Peyer's patch (tissue), 4 donors: ENCODE measurements at places on chromosomes 6 and 20. TPM values are rescaled to one million over a fixed set of nuclear protein-coding genes. Genes with fewer than 3 reads are reported as not detected.

DNA sequence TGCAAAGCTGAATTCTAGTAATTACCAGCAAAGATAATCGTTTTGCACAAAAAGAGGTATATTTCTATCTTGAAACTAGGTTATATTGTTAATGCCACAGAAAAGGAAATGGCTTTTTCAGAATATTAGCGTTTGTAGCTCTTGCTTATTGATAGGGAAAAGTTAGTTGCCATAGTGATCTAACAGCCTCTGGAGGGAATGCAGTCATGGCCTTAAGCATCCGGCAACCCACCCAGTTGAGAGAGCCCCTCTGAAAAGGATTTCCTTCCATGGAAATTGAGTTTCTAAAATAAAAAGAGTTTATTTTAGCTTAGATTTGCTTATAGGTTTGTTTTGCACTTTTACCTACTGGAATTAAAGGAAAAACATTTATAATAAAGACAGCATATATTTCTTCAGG lies 224.5 kb downstream of the BCKDHB start:
- DNase-seq: no peak

DNA sequence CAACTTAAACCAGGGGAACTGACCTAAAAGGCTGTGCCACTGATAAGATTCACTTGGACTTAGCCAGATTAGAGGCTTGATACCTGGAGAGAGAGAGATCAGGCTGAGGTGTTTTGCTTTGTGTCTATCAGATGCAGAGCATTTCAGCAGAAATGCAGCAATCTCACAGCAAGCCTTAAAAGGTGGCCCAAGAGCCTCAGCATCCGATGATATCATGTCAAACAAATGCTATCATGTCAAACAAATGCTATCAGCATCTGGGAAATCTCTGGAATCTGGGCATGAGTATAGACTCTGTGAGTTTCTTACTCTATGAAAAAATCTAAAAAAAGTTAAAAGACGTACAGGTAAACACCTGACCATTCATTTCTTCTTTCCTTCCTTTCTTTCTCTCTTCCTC lies 718.9 kb downstream of the EYS start:
- DNase-seq: no peak

Gene CRISP3
- total RNA-seq: not detected

GRCh38 chr6:28117386-28118050 lies 6.9 kb upstream of the ZSCAN16 start:
- no peak for DNase-seq

DNA sequence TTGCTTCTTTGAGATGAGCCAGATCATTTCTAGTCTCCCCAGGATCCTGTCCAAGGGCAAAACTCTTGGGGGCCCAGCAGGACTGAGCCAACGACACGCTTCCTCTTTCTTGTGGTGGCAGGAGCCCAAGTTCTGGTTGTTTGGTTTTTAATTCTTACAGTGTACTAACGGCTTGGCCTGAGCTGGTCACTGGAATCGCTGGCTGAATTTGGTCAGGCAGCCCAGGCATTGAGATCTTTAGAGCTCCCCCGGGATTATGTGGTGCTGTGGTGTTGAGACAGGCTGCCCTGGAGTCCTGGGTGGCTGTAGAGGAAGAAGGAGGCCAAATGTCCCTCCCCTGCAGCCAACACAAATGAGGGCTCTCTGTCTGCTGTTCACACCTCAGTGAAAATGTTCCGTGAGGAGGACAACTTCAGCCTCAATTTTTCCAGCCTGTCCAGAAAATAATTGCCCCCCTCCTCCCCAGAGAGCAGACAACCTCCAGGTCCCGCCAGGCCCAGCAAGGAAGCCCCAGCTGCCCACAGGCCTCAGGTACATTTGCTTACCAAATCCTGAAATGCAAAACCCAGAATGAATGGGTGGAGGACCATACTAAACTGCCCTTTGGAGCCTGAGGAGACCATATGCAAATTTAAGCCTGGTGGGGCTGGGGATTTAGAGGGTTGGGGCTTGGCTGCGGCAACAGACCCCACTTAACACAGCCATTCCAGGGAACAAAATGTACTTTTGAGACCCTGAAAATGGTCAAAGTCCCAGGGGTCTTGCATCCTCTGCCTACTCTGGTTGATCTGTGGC lies 23.6 kb downstream of the BNIP5 start:
- DNase-seq: peak; percentile 23
